ENCODE measurements at places on chromosomes 7 and 10.

DNA sequence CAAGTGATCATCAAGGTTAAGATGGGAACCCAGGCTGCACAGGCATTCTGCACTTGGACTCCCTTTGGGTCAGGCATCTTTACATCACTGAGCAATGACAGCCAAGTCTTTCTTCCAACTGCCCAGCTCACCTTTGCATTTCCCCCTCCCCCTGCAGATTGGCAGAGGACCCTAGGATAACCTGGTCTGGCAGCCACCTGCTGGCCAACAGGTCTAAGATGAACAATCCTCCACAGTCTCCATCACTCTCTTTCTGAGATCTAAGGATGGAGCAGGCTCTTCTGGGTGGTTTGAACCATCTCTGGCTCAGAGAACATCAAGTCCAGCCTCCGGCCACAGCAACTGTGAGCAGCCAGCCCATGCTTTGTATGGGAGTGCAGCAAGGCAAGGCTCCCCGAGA lies 75.8 kb downstream of the RAB11FIP2 start:
- DNase-seq = no peak

GRCh38 chr7:52959336-52959735 lies 76.1 kb upstream of the POM121L12 start:
- no peak for DNase-seq

DNA sequence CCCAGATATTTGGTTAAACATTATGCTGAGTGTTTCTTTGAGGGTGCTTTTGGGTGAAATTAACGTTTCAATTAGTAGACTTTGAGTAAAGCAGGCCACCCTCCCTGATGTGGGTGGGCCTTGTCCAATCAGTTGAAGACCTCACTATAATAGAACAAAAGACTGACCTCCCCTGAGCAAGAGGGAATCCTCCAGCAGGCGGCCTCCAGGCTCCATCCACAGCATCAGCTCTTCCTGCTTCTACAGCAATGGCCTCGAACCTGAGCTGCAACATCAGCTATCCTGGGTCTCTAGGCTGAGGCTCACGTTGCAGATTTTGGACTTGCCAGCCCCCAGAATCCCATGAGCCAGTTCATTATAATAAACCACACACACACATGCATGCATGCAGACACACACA lies 104.2 kb downstream of the PFKFB3 start:
- no peak for DNase-seq

DNA sequence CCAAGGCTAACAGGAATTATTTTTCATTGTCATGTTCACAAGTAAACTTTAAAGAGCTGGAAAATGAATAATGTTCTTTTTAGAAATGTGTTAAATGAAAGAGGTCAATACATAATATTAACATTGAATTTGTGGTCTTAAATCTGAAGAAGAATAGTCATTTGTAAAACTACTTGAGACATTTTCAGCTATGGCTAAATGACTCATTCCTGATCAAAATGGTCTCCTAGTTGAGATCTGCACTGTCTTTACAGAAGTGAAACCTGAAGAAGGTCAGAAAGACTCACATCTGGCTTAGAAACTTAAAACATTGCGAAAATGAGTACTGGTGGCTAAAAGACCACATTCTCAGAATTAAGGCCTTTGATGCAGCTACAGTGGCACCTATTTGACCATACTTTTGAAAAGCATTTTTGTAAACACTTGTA lies 5.9 kb downstream of the PIK3CG start:
- no peak for DNase-seq

DNA sequence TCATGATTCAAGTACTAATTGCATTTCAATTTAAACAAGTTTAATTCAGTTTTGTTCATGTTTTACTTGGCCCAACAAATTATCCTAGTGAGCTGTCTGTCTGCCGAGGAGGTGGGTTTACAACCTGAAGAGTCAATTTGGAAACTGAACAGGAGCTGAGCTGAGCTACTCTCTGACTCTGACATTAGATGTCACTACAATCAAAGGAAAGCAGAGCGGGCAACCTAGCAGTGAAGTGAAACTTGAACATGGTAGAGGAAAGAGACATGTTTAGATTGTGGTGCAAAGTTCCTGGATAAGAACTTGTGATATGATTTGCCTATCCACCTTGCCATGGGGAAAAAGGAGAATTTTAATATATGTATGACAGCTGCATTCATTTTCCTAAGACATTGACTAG lies 9.6 kb upstream of the AGR3 start:
- no peak for DNase-seq

DNA sequence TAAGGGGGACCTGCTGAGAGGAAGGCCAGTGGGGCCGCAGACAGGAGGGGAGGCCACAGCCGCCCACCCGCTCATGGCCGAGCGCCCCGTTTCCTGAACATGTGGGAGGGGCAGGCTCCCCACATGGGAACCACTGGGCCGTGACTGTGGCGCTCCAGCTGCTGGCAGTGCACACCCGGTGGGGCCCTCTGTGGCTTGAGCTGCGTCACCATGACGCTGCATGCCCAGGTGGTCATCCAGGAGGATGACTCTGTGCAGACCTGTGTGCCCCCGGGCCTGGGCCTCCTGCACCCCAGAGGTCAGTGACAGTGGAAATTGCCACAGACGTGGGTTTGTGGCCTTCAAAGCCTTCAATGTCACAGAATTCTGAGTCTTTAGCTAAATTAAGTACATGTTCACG lies 85.1 kb downstream of the MGMT start:
- DNase-seq = no peak

- DNase-seq = no peak
Observed at GRCh38 chr10:34341473-34341872, 473.6 kb downstream of the PARD3 start.

GRCh38 chr7:28988091-28988490 lies 30.0 kb upstream of the TRIL start:
- no peak for DNase-seq

DNA sequence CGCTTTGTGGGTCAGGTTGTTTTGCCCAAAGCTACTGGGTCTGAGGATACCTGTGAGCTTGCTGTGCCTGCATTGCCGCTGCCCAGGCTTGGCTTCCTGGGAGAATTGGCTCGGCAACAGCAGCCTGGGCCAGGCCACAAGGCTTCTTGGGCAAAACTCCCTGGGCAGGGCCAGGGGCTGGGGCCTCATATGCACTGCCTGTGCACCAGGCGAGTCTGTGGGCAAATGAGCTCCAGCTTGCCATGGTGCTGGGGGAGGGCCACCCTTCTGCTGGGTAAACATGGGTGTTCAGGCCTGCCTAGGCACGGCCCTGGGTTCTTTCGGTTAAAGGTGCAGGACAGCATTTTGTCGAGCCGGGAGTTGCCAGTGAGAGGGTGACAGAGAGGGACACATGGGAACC lies 19.4 kb downstream of the ZMIZ1 start:
- no peak for DNase-seq

GRCh38 chr7:47489624-47490023 lies 92.3 kb downstream of the TNS3 start:
- DNase-seq = no peak

GRCh38 chr7:45089341-45089891 lies 647 bp upstream of the NACAD start:
- DNase-seq = peak; percentile 93

GRCh38 chr7:44955733-44956132 lies 23.1 kb downstream of the MYO1G start:
- no peak for DNase-seq

DNA sequence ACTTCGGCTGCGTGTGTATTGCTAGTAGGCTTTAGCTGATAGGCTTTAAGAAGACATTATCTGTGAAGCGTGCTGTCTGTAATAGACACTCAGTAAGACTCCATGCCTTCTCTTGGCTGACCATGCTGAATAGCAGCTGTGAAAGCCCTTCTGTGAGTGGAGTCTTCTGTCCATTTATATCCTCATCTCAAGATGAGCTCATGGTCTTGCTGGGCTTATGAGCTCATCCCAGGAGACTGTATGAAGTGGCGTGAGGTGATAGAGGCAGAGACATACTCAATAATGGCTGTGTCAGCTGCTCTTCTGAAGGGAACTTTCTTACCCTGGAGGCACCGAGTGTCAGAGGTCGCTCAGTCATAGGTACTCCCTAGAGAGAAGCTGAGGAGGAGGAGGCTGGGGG lies 111.5 kb downstream of the SH2D4B start:
- DNase-seq = no peak

- DNase-seq = no peak
Observed at GRCh38 chr10:6570893-6571292, 9.2 kb downstream of the PRKCQ start.

- DNase-seq = no peak
Observed at GRCh38 chr10:122657729-122658128, 41.9 kb downstream of the C10orf120 start.

DNA sequence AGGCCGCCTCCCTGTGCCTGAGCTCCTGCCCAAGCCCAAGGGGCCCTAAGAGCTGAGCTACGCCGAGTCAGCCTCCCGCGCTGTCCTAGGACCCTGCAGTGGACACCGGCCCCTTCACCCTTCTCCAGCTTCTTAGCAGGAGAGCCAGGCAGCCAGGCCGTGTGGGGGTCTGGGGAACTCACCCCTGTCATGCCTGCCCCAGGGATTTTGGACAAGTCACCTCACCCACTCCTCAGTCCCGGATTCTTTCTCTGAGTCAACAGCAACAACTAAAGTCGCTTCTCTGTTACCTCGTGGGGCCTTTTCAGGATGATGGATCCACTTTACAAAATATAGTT lies 79.3 kb downstream of the MKI67 start:
- no peak for DNase-seq

DNA sequence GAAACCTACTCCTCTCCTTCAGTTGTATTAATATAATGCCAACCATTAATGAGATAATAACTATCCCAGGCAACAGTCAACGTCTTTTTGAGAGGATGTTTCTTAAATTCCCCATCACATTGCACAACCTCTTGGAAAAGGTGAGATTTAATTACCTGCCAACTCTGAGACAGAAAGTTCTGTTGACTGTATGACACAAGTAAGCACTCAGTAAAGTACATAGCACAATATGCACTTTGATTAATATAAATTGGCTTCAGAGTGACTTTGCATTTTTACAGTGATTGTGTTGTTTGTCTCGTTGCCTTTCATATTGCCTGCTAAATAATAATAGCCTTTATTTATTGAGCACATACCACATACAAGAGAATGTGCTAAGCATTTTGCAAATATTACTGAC lies 46.7 kb downstream of the CAV1 start:
- DNase-seq = no peak

DNA sequence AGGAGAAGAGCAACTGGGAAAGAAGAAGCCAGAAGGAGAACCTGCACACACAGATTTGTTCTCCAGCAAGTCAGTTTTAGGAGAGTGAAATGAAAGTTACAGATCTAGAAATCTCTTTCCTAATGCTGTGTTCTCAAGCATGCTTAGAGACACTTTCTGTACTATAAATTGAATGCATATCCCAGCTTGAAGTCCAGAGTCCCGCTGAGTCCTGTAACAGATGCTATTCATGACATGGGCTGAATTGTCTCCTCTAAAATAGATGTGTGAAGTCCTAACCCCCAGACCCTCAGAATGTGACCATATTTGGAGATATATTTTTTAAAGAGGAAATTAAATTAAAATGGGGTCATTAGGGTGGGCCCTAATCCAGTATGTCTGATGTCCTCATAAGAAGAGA lies 46.9 kb upstream of the GJD4 start:
- DNase-seq = no peak

DNA sequence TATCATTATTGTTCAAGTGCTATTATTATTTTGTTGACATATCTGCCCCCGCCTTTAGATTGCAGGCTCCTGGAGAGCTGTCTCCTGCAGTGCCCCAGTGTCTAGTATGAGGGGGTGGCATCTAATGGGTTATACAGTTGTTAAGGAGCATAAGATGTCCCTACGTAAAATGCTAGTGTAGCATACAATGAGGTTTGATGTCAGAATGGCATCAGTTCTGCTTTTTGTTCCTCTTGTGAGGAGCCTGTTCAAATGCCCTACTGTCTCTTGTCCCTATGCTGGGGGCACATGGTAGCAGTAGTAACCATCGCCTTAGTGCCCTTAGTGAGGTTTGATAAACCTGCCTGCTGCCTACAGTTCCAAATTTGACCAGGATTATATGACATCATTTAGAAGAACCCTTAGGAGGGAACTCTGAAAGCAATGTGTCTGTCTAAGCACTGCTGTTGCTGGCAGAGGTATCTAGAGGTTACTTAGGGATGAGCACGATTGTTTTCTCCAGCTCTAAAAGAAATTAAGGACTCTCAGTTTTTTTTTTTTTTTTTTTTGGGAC lies 9.7 kb downstream of the CREM start:
- no peak for DNase-seq

- DNase-seq = no peak
Observed at GRCh38 chr7:28532181-28532580, 119.9 kb downstream of the CREB5 start.

DNA sequence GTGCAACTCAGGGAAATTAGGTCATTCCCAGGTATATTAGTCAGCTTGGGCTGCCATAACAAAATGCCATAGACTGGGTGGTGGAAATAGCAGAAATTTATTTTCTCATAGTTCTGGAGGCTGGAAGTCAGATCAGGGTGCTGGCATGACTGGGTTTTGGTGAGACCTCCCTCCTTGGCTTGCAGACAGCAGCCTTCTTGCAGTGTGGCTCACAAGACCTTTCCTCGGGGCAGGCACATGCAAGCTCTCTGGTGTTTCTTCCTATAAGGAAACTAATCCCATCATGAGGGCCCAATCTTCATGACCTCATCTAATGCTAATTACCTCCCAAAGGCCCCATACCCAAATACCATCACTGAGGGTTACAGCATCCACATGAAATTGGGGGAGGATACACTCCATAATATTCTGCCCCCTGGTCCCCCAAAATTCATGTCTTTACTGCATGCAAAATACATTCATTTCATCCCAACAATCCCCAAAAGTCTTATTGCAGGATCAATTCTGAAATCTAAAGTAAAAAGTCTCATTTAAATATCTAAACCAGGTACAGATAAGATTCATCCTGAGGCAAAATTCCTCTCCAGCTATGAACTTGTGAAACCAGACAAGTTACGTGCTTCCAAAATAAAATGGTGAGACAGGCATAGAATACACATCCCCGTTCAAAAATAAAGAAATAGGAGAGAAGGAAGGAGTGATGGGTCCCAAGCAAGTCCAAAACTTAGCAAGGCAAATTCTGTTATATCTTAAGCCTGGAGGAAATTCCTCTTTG lies 17.4 kb upstream of the CBLL1 start:
- DNase-seq = no peak

DNA sequence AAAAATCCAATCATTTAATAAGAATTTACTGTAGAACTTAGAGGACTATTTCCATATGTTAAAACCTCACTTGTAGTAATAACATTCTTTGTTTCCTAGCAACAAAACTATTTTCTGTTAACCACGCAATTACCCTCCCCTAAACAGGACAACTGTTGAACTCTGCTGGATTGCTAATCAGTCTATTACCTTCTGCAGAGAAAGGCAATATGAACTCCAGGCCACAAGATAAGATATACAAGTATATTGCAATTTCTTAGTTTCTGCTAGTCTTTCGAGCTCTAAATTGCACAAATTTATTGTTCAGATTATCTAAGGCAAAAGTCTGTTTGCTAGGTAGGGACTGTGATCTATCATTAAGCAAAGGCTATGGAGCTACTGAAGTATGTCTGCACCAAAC lies 920.1 kb upstream of the LRRN3 start:
- no peak for DNase-seq

- peak; percentile 33 for DNase-seq
Observed at GRCh38 chr10:3467052-3467951, 294.7 kb upstream of the PITRM1 start.

All from 8988T (cell line).